HTR-8/SVneo (cell line): ENCODE measurements at places on chromosomes 16 and 17.

- DNase-seq = no peak
These were observed 155.2 kb upstream of the PIRT start for GRCh38 chr17:10993126-10993525.

DNA sequence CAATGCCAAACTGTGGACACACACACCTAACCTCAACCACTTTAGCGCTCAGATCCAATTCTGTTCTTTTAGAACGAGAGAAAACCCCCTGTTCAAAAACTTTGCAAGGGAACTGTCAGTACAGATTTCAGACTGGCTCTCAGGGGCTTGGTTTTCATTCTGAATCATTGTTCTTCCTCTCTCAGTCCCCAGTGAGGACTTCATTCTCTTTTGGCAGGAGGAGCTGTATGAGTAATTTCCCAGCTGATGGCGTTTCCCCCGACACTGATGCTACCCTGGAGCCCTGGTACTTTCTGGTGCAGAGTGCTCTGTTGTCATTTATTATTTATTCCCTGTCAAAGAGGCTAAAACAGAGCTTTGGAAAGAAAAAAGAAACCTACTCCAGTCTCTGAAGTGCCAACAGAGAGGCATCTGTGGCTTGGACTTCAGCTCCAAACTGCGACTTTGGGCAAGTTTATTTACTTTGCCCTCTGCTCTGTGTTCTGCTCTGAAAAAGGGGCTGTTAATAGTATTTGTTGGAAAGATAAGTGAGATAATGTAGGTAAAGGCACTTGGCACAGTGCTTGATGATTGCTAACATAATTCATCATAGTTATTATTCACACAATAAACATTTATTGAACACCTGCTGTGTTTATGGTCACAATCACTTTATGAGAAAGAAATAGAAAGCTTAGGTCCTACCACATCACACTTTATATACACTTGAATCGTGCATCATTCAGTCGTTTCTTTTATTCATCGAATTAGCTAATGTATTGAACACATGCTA lies 28.3 kb downstream of the ETV4 start:
- DNase-seq = no peak

- no peak for DNase-seq
These were observed 29.5 kb upstream of the RPH3AL start for GRCh38 chr17:381941-382643.

DNA sequence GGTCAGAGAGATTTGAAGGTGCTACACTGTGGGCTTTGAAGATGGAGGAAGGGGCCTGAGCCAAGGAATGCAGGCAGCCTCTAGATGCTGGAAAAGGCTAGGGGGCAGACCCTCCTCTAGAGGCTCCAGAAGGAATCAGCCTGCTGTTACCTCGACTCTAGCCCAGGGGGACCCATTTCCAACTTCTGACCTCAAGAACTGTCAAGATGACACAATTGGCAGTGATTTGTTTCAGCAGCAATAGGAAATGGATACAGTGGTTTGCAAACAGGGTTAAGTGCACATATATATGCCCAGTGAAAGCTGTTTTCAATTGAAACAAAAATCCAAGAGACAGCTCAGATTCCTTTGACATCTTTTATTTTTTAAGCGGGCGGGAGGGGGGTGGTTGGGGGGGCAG lies 3.7 kb upstream of the ZDHHC1 start:
- no peak for DNase-seq

DNA sequence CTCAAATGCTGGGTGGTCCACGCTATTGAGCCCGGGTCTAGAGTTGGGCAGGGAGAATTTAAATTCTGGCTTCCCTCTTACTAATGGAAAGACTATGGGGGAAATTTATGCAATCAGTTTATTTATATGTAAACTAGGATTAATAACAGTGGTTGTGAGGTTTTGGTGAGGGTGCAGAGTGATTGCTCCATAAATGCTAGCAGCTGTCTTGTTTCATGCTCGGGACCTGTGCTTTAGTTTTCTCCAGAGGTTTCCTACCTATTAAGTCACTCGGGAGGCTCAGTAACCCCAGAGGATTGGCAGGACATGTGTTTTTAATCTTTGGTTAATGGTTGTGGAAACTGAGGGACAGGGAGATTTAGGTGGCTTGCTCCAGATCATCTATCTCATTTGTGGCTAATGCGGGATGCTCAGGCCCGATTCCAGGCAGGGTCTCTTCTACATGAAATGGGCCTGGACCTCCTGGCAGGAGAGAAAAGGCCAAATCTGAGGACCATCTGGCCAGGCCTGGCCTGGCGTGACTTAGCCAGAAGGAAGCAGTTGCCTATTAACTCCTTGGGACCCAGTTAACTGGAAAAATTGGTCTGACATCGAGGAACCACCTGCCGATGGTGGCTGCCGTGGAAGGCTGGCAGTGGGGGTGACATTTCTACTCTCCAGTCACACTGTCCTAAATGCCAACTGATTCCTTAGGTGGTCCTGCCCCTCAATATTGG lies 2.1 kb downstream of the PRCD start:
- no peak for DNase-seq

DNA sequence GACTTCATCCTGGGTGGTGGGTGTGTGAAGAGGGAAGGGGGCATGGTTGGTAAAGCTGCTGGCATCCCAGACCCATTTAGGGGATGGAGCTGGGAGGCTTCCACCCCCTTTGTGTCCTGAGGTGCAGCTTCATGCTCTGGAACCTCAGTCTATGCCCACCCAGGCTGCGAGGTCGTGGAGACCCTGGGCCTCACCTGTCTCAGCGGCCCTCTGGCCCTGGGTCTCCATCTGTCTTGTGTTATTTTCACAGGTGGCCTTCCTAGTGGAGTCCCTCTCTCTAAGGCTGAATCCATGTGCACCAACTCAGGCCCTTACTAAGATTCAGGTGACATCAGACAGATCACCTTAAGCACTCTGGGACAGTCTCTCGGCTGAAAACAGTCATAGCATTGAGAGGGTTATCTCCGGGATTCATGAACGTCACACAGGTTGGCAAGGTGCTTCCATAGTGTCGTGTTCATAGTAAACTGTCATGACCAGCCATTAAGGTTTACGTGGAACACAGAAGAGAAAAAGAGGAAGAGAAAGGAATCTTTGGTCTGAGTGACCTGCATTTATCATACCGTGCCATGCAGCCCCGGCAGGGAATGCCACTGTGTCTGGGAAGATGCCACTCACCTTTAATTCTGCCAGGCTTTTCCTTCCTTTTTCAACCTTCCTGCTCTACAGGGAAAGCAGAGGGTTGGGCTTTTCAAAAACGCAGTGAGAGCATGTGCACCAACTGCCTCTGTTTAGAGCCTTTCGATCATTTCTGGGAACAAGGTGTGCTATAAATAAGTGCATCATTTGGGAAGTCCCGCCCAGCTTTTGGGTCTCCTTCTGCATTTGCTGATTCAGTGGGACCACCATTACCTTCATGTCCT lies 4.5 kb upstream of the FOXL1 start:
- DNase-seq = no peak

DNA sequence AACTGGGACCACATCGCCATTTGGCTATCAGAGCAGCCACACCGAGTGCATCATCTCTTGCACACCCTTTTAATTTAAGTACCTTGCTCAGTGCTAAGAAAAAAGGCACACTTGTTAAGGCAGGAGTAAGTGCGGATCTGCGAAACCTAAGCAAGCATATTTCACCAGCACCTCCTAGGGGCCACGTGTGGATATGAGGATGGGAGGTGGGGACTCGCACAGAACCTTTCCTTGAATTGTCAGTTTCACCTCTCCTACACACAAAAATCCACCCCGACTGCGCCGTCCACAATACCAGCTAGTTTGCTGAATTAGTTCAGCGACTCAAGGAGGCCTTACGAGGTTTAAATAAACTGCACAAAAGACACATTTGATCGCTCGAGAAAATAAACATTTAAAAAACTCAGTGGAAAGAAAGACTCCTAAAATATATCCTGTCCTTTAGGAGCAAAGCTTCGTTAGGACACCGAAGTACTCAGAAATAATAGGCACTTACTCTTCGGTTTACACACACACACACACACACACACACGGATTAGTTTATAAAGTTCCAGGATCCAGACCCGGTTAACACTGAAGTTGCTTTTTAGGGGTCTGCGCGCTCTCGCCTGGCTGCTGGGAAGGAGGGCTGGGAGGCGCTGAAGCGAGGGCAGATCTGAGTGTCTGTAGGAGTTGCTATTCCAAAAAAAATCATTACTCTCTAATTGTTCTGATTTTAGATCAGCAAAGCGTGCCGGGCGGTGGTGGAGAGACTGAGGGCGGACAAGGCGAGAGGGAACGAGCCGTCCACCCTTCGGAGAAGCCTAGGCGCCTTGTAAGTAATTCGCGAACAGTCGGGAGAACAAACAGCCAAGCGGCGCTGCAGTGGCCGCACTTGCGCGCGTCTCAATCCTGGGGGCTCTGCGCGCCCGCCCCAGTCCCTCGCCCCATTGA lies 1.0 kb upstream of the KCNJ2 start:
- DNase-seq = peak; percentile 28

GRCh38 chr16:63289834-63290460 lies 1253.7 kb upstream of the CDH8 start:
- no peak for DNase-seq

GRCh38 chr16:28162326-28162877 lies 49.4 kb downstream of the XPO6 start:
- no peak for DNase-seq

- no peak for DNase-seq
These were observed 76.4 kb downstream of the CNGB1 start for GRCh38 chr16:57894390-57895080.

GRCh38 chr17:70320673-70321345 lies 151.5 kb downstream of the KCNJ2 start:
- DNase-seq = no peak

- DNase-seq = no peak
These were observed 79.7 kb downstream of the SALL1 start for GRCh38 chr16:51071326-51071725.

GRCh38 chr16:76338472-76338871 lies 61.3 kb downstream of the CNTNAP4 start:
- DNase-seq = no peak

GRCh38 chr16:56830669-56831068 lies 34.3 kb upstream of the SLC12A3 start:
- no peak for DNase-seq

DNA sequence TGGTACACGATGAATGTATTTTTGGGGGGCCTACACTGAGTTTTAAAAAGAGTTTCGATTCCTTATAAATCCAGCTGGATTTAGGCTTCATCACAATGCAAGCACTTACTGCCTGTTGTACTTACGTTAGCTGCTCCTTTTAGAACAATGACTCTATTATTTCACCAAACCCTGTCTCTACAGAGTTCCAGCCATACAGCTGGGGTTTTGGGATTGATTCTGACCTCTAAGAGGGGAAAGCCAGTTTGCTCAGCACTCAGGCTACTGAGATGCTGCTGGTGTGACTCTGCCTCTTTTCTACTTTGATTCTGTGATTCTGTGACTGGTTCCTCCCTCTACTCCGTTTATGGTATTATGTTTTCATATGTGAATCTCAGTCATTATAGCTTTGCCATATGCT lies 329.7 kb downstream of the ABCC12 start:
- no peak for DNase-seq

- DNase-seq = peak; percentile 88
These were observed 8.8 kb upstream of the LPCAT2 start for GRCh38 chr16:55499951-55500529.

DNA sequence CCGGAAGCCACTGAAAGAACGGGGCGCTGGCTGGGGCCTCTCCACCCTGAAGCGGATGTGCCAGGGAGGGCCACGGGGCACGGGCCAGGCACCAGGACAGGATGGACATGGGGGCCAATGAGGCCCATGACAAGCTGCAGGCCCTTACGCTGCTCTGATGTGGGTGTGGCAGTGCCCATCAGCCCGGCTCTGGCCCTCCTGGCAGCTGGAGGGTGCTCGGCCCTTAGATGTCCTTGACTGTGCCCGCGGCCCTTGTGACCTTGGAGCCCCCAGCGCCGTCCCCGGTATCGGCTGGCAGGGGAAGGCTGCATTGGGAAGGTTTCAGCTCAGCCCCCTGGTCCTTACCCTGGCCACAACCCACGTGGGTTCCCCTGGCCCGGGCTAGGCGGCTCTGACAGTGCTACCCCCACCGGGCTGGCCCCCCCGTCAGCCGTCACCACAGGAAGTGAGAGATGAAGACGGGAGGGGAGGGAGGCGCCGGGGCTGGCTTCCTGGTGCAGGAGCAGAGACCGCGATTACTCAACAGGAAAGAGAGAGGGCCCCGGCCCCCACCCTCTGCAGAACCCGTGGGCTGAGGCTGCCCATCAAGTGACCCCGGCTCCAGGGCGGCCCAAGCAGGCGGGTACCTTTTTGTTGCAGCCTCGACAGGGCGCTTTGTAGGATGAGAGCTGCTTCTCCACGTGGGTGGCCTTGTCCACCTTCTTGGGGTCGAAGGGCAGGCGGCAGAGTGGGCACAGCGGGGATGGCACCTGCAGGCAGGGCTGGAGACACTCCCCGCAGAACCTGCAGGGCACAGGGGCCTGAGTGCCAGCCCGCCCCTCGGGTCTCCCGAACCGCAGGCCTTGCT lies 5.3 kb downstream of the RNF166 start:
- DNase-seq = peak; percentile 93

- no peak for DNase-seq
These were observed 60.8 kb upstream of the CORO6 start for GRCh38 chr17:29683481-29683880.

DNA sequence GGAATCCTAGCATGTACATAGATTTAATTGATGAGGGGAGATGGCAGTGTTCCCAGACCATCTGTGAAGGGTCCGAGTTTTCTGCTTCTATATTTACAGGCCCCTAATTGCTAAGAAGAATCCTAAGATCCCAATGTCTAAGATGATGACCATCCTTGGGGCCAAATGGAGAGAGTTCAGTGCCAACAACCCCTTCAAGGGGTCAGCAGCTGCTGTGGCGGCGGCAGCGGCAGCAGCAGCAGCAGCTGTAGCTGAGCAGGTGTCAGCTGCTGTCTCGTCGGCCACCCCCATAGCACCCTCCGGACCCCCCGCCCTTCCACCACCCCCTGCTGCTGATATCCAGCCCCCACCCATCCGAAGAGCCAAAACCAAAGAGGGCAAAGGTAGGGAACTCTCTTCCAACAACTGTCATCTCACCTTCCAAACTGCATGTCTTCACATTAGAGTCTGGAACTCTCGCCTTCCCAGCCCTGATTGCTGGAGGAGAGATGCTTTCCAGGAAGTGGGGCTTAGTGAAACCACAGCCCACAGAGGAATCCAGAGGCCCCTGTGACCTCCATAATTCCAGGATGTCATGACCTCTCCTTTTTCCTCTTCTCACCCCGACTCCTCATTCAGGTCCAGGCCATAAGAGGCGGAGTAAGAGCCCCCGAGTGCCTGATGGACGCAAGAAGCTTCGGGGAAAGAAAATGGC lies 4.7 kb downstream of the CHD3 start:
- DNase-seq = no peak

DNA sequence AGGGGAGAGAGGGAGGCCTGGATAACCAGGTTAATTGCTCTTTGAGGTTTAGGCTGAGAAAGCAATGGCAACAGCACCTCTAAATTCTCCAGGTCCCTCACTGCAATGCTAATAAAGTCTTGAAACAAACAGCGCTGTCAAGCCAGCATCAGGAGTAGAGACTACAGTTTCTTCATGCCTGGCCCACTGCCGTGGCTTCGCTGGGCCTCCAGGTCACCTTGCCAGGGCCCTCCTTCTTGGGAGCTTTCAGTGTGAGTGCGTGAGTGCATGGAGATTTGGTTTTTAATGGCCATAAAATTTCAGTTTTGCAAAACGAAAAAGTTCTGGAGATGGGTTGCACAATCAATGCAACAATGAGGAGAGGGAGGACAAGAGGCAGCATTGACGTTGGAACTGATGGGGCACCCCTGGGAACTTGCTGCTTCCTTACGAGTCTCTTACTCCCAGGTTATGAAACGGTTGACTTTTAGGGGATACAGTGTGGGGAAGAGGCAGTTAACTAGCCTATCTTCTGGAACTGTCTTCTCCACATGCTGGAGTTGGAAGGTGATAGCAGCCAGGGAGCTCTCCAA lies 229.4 kb downstream of the XYLT1 start:
- DNase-seq = no peak

GRCh38 chr17:19753051-19753509 lies 5.0 kb upstream of the ALDH3A1 start:
- peak; percentile 98 for DNase-seq
